Effector memory CD4-positive, alpha-beta T cell (primary cell): ENCODE measurements at places on chromosomes 2 and 18.

- no peak for DNase-seq
These were observed 117.8 kb downstream of the CTIF start for GRCh38 chr18:48656582-48656981.

DNA sequence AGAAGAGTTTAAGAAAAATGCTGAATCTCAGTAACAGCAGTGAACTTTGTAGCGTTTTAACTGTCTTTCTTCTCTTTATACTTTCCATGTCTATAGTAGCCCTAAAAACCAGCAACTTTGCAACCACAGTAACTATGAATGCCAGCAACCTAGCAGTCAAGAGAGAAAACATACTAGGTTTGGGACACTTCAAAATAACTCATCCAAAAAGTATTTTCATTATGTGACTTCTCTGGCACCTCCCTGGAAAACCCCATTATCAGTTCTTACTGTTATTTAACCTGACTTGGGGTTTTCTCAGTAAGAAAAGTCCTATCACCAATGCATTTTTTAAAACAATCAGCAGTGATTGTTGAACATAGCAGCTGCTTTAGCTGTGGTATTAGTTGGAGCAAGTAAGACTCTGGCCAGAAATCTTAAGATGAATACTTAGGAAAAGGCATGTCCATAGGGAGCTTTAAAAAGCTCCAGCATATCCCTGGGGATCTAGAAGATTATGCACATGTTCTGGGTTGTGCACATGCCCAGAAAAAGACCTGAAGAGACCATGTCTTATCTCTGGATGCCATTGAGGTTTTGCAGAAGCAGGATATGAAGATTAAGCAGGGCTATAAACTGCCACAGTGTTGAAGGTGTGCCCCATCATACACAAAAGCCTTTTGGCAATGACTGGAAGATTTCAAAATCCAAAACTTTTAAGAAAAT lies 411.3 kb downstream of the CMPK2 start:
- no peak for DNase-seq

DNA sequence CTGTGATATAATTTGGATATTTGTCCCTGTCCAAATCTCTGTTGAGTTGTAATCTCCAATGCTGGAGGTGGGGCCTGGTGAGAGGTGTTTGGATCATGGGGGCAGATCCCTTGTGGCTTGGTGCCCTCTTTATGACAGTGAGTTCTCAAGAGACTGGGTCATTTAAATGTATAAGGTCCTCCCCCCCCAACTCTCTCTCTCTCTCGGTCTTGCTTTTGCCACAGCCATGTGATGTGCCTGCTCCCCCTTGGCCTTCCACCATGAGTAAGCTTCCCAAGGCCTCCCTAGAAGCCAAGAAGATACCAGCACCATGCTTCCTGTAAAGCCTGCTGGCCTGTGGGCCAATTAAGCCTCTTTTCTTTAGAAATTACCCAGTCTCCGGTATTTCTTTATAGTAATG lies 58.6 kb downstream of the FN1 start:
- no peak for DNase-seq

DNA sequence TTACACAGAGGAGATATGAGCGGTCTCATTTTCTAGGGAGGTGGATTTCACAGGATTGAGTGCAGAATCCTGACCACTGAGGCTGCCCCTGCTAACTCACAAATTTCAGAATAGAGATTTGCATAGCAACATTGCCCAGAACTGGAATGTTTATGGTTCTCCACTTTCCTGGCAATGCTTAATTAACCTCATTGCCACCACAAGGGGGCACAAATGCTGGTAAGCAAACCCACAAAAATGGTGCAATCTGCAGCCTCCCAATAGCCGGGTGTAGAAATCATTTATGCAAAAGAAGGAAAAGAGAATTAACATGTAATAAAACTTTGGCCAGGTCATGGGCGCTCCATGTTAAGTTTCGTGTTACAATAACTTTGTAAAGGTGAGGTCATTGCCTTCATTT lies 112.4 kb downstream of the CYRIA start:
- no peak for DNase-seq

GRCh38 chr18:49725809-49726674 lies 87.3 kb downstream of the ACAA2 start:
- DNase-seq, result no peak

DNA sequence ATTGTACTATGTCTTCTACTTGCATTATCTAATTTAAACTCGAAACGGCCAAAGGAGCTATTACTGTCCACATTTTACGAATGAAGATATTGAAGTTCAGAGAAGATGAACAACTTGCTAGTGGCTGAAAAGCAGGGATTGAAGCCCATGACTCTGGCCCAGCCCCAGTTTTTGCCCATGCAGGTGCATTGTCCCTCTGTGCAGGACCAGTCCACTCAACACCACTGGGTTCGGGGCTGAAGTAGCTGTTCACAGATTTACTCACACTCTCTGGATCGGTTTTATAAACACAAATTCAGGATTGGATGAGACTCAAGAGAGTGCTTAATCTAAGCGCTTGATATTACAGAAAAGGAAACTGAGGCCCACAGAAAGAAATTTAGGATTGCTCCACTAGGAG lies 1.4 kb upstream of the IHH start:
- no peak for DNase-seq
